Stimulated activated CD8-positive, alpha-beta memory T cell treated with anti-CD3 and anti-CD28 coated beads, Interleukin-12 subunit alpha, Interleukin-12 subunit beta, amount 100 ng/mL, for 4 hours (primary cell): ENCODE measurements at places on chromosomes 1 and 21.
A peak's percentile ranks its signal among the peaks of the same experiment; 100 is the strongest.

- DNase-seq = no peak
Observed at GRCh38 chr21:41269535-41269934, 47.1 kb upstream of the FAM3B start.

- DNase-seq = no peak
Observed at GRCh38 chr1:63635681-63636080, 42.5 kb downstream of the PGM1 start.

DNA sequence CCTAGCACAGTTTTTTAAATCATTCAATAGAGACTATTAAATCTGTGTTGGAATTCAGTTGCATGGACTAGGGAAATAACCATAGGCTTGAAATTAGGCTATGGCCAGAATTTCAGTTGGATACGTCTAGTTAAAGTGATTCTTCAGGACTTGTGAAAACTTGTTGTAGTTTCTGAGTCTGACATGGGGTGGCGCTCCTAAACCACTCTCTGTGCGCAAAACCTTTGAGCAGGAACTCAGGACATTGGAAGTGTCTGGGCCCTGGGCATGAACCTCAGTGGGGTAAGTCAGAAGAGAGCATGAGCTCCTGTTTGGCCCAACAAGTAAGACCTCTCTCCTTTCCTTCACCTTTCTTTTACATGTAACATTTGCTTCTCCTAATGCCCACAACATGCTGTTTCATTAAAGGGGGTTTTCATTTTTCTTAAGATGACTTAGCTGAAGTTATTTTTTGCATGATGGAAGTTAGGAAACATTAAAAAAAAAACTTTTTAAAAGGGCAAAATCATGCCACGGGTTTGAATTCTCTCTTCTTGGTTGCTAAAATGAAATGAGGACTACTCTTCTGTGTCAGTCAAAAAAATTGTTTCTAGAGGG is 17.1 kb upstream of the CCDC190 start:
- DNase-seq = no peak

DNA sequence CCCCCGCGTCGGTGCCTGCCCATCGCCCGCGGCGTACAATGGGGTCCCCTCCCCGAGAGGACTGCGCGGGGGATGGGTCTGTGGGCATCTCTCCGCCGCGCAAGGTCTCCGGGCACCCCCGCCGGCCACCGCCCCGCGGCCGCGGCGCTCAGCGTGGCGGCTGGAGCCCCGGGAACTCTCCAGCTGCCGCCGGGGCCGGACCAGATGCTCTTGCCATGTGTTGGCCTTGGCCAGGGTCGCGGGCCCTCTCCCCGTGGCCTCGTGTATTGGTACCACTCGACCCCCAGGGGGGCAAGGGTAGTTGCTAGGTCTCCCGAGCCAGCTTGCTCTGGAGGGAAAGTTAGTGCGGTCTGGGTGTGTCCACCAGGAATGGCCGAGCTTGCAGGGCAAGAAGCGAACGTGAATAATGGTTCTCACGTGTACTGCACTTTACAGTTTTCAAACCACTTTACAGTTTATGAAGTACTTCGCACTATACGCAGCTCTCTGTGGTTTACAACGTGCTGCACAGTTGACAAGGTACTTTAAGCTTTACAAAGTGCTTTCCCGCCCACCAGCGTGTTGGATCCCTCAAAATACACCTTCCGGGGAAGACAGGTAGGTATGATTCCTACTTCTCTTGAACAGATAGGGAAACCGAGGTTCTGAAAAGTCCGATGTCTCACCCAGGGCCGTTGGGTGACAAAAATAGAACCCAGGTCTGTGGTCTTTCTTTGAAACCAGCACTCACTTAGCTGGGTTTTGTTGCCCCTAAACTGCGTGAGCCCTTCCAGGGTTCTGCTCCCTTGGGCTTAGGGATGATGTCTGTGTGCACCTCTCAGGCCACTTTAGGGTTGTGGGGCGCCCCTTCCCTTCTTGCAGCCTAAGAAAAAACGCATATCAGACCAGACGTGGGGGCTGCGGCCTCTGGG is 1.2 kb downstream of the EPHB2 start:
- no peak for DNase-seq

GRCh38 chr1:206495493-206496046 is 11.8 kb upstream of the RASSF5 start:
- no peak for DNase-seq

DNA sequence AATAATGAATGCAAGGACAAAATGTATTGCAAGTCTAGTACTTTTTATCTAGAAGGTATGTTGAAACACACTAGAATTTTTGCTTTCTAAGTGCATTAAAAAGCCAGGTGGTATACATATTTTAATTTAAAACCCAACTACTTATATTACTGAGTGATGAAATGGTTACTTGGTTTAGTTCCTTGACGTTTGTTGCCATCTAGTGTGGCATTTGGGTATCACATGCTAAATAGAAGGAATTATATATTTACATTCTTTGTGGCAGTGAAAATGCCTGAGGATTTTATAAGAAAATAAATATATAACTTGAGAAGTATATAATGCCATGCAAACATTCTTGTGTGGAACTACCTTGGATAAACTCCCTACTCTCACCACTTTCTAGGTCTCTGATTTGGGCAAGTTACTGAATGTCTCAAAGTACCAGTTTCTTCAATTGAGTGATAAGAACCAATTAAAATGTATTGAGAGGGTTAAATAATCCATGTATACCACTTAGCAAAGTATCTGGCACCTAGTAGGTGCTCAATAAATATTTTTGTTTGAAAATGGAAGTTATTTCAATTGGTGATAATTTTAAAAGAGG is 69.6 kb downstream of the SDCCAG8 start:
- no peak for DNase-seq

DNA sequence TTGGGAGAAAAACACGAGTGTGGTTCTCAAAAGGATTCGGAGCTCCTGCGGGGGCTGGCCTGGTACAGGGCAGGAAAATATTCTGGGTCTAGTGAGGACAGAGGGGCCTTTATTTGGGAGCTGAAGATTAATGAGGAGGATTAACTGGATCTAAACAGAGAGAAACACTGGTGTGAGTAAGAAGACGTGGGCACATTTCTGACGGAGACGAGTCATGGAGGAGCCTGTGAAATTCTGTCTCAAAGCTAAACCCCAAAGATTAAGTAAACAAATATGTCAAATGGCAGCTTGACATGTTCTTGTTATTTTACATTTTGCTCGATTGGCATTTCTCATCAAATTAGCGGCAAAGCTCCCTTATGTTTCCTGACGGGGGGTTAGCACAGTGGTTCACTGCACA is 12.8 kb downstream of the PROK1 start:
- DNase-seq = no peak

GRCh38 chr1:109497449-109498160 is 3.7 kb downstream of the CYB561D1 start:
- DNase-seq = no peak

DNA sequence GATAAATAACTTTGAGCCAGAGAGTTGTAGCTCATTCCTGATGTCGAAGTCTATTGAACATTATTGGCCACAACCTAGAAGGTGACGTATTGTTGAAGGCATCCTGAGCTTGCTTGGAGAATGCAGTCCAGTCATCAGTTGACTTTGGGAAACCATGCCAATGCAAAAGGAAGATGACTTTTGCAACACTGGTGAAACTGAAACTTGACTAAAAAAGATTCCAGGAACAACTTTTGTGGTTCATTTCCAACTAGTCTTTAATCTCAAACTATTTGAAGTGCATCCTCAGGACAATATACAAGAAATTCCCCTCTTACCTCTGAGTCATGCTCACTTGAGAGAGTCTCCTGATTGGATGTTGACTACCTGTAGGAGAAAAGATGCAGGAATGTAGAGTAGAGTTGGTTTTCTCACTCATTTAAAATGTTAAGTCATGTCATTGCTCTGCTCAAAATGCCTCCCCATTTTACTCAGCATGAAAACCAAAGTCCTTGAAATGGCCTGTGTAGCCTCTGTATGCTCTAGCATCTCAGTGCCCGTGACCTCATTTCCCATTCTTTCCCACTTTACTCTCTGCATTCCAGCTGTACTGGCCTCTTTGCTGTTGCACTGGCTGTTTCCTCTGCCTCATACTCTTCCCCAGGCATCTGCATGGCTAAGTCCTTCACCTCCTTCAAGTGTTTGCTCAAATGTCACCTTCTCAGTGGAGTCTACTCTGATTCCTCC is 24.4 kb upstream of the LEPR start:
- no peak for DNase-seq

DNA sequence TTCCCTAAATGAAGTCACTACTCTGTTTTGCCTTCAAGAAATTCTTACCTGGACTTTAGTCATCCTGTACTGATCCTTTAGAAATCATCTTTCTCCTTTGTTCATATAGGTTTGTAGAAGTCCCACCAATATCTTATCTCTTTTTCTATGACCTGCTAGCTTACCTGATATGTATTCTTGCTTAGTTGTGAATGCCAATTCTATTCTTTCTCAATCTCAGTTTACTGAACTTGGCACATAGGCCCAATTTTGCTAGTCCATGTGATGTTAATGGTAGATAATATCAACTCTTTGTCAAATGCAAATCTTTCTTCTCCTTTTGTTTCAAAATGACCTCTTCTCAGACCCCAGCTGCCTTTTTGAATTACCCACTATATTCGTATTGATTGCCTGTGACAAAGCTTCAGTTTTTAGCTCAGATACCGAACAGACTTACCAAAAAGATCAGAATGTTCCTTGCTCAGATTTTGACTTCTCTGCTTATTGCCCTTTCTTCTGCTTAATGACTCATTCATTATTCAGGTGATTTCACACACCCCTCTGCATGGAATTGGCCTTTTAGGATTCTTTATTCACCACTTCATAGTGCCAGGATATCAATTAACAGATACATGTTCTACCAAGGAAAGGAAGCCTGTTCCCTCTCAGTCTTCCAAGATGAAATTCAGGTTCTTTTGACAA is 20.6 kb downstream of the IPO9 start:
- no peak for DNase-seq

- no peak for DNase-seq
Observed at GRCh38 chr1:183033205-183033604, 10.0 kb downstream of the LAMC1 start.

DNA sequence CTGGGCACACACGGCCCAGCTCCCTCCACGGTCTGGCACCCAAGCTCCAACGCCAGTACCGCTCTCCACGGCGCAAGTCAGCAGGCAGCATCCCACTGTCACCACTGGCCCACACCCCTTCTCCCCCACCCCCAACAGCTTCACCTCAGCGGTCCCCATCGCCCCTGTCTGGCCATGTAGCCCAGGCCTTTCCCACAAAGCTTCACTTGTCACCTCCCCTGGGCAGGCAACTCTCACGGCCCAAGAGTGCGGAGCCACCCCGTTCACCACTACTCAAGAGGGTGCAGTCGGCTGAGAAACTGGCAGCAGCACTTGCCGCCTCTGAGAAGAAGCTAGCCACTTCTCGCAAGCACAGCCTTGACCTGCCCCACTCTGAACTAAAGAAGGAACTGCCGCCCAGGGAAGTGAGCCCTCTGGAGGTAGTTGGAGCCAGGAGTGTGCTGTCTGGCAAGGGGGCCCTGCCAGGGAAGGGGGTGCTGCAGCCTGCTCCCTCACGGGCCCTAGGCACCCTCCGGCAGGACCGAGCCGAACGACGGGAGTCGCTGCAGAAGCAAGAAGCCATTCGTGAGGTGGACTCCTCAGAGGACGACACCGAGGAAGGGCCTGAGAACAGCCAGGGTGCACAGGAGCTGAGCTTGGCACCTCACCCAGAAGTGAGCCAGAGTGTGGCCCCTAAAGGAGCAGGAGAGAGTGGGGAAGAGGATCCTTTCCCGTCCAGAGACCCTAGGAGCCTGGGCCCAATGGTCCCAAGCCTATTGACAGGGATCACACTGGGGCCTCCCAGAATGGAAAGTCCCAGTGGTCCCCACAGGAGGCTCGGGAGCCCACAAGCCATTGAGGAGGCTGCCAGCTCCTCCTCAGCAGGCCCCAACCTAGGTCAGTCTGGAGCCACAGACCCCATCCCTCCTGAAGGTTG is 97.6 kb downstream of the PIK3R3 start:
- no peak for DNase-seq

DNA sequence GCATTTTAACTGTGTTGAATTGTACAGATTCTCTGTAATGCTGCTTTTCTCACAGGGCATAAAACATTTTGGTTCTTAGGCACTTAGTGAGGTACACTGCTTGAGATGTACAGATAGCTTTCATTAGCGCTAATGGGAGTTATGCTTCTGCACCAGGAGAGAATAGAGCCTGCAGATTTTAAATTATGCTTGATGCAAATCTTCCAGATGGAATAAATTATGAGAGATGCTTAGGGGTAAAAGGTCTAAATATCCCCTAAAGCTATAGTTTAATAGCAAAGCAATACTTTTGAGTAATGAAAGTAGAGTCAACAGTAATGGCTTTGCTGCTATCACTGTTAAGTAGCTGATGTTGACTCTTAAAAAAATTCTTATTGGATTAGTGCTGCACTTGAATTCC is 248.9 kb downstream of the S1PR1 start:
- DNase-seq = no peak

- peak; percentile 17 for DNase-seq
Observed at GRCh38 chr1:9589144-9589718, 520 bp downstream of the TMEM201 start.

- DNase-seq = no peak
Observed at GRCh38 chr21:41011098-41011731, 156.7 kb upstream of the BACE2 start.

- no peak for DNase-seq
Observed at GRCh38 chr1:218886101-218886871, 287.4 kb upstream of the LYPLAL1 start.

DNA sequence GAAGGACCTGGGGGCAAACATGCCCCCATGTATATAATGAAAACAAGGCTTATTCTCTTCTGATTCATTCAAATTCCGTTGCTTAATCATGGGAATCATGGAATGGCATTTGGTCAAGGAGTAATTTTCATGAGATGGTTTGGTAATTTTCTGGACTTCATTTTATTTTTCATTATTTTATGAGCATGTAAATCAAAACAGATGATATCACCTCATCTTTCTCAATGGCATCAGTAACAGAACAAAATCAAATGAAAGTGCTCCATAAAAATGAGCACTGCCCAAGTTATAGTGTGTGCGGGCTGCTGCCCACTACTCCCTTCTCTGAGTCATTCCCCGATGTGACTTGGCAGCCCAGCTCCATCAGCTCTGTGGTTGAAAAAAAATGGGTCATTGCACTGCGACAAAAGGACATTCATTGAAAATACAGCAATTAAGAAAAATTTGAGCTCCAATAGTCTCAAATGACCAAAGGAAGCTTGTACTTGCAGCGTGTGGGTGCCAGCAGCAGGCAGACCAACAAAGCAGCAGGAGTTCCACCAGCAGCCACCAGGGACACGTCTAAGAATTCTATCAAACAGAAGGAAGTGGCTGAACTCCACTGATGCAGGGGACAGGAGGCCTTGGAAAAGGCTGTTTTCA is 84.3 kb upstream of the VAV3 start:
- DNase-seq = no peak

- DNase-seq = no peak
Observed at GRCh38 chr1:32870615-32871363, at the start of gene FNDC5. TSS of gene FNDC5 (minus strand) at chr1:32870912.

DNA sequence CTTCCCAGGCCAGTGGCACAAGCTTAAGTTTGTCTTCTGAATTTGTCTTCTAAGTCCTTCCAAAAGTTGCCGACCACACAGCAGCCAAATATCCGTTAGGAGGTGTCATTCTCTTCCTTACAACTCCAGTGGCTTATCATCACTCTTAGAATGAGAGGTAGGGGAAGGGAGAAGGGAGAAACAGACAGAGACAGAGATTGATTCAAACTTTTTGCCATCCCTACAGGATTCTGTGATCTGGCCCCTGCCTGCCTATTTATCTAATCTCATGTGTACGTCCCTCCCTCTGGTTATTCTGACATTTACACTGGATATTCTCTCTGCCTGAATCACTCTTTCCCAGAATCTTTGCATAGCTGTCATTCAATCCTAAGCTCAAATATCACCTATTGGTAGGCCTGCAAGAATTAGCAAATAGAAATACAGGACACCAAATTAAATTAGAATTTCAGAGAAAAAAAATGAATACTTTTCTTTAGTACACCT is 488 bp upstream of the GNL2 start:
- DNase-seq = no peak

GRCh38 chr21:30847627-30848500 is 18.3 kb upstream of the KRTAP7-1 start:
- DNase-seq = no peak
